ENCODE measurements at places on chromosomes 5 and 9.

GRCh38 chr5:9622971-9623421 lies 7.2 kb downstream of the TAS2R1 start:
- DNase-seq = no peak

DNA sequence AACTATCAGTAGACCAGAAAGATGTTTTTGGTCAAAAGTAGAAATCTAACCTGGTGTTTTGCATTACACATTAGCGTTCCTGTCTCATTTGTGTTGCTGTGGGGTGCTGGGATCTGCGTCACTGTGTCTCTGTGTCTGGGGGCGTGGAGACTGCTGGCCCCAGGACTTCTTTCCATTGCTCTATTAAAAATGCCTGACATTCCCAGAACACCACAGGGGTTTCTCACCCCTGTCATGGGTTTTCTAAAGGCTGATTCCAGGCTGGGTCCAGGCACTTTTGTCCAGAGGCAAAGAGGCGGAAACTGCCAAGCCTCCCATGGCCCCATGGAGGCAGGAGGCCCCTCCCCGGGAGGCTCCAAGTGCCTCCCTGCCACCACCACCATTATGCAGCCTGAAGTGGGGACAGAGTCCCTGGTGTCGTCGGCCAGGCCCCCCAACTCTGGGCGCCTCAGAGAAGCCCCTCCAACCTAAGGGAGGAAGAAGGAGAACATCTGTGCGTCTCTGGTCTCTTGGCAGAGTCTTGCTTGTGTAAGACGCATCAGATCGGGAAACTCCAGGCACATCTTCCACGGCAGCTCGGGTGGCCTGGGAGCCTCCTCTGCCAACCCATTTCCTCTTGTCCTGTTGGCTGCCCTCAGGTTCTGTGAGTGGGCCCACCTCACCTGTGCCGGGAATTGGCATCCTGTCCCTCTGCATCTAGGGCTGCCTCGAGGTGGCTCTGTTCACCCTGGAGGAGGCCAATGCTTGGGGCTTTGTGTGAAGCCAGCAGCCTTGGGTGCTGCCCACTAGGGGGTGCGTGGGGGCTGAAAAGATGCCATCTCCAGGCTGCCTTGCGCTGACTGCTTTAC lies 13.8 kb upstream of the PLEKHG4B start:
- peak; percentile 56 for DNase-seq

DNA sequence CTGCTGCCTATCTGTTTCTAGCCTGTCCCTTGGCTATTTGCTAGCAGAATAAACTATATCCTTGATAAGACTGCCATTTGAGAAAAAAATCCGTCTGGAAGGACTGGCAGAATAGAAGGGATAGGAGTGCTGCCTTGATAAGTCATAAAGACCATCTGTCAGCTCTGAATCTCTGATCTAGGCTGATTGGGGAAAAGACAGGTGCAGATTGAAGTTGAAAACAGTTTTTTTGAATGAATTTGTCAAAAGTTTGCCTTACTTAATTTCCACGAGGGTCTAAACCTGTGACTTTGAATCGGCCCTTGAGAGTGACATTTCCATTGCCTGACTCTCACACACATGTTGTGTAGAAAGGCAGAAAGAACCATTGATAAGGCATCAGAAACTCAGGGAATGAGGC lies 218.6 kb downstream of the MAN2A1 start:
- DNase-seq = no peak

DNA sequence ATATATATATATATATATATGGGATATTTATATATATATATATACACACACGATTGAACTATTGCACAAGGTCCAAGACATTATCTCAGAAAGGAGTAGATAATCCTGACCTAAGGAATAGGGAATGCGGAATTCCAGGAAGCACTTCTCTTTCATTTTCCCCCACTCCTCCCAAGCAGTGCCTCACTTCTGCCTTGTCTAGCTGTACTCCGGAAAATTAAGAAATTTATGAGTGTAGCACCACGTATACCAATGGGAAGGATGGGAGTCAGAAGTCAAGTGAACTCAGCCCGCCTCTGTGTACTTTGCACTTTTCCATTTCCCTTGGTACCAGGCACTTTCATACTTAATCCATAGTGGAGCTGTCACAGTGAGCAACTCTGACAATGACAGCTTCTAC lies 10.9 kb downstream of the SLC36A1 start:
- DNase-seq = no peak

- DNase-seq = no peak
Measured at GRCh38 chr5:66861402-66861801, 265.2 kb downstream of the MAST4 start.

GRCh38 chr9:110830495-110830894 lies 161.9 kb downstream of the MUSK start:
- no peak for DNase-seq

GRCh38 chr5:133565993-133566392 lies 46.3 kb downstream of the FSTL4 start:
- no peak for DNase-seq

- DNase-seq = peak; percentile 45
Measured at GRCh38 chr5:136424835-136425584, 59.7 kb upstream of the TRPC7 start.

DNA sequence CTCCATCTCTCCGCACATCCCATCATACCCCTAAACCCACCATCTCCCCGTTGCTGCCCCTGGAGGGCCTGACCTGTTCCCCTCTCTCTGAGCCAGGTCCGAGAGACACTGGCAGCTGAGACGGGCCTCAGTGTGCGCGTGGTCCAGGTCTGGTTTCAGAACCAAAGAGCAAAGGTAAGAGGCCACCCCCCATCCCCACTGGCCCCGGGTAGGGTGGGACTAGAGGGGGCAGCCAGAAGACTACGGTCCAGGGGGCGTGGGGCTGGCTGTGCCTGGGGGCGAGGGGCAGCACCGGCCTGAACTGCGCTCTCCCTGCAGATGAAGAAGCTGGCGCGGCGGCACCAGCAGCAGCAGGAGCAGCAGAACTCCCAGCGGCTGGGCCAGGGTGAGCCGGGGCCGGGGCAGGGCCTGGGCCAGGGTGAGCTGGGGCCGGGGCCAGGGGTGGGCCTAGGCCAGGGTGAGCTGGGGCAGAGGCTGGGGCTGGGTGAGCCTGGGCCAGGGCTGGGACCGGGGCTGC lies 79.8 kb downstream of the LMX1B start:
- no peak for DNase-seq

GRCh38 chr5:81545911-81546310 lies 152.0 kb upstream of the ACOT12 start:
- no peak for DNase-seq

GRCh38 chr9:76741524-76741923 lies 22.7 kb upstream of the PCA3 start:
- DNase-seq = no peak

DNA sequence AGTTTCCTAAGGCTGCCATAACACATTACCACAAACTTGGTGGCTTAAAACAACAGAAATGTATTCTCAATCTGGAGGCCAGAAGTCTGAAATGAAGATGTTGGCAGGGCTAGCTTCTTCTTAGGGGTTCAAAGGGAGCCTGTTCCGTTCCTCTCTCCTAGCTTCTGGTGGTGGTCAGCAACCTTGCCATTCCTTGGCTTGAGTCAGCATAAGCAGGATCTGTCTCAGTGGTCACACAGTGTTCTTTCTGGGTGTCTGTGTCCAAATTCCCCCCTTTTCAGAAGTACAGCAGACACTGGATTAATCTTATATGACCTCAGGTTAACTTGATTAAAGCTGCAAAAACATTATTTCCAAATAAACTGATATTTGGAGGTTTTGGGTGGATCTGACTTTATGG lies 2.1 kb upstream of the OSMR start:
- DNase-seq = no peak

DNA sequence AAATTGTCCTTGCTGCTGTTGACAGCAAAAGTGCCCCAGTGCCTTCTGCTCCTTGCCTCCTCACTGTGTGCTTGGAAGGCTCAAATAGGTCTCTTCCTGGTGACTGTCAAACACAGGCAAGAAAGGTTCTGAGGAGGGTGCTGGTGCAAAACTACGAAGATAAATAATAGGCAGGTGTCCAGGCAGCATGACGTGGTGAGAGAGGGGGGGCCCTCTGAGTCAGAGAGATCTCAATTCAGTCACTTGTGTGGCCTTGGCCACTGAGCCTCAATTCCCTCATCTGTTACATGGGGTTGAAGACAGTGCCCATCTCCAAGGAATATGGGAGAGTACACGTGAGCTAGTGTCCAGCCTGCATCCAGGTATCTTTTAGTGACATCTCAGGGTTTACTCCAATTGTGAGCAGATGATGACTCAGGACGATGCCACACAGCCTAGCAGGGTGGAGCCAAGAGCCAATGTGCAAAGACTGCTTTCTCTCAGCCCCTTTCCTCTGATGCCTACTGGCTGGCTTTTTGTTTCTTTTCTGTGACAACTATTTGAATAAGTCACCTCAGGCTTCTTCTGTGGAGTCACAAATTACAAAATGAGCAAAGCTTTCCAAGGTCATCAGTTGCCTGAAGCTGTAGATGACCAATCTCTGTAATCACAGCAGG lies 29.7 kb upstream of the SMIM32 start:
- DNase-seq = no peak

DNA sequence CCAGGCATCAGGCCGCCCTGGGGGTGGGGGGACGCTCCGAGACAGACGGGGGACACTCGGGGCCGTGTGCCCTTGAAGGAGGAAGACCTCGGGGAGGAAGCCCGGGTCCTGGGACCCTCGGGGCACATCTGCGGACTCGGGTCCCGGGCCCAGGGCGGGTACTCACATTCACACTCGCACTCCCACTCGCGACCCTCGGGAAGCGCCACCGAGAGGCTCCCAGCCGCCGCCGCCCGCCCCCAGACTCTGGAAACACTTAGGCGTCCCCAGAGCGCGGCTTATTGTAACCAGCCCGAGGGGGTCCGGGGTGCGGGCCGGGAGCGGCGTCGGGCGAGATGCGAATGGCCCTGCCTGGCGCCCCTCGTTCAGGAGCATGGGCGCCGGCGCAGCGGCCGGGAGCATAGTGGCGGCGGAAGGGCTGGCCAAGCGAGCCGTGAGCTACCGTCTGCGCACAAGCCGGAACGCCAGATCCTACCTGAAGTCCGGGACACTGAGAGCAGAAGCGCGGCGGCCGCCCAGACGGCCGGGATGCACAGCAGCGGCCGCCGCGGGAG lies 559 bp downstream of the ROR2 start:
- DNase-seq = no peak

DNA sequence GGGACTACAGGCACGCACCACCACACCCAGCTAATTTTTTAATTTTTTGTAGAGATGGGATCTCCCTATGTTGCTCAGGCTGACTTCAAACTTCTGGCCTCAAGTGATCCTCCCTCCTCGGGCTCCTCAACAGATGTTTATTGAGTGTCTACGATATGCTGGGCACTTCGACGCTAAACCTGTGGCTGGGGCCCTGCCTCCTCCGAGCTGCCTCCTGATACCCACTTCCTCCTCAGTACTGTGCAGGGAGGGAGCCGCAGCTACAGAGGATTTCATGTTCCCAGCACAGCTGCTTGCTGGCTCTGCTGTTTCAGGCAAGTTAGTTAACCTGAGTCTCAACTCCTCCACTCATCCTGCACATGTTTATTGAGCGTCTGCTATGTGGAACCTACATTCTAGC lies 9.6 kb downstream of the AIF1L start:
- no peak for DNase-seq

- no peak for DNase-seq
Measured at GRCh38 chr5:59583151-59583809, 310.2 kb downstream of the PDE4D start.

DNA sequence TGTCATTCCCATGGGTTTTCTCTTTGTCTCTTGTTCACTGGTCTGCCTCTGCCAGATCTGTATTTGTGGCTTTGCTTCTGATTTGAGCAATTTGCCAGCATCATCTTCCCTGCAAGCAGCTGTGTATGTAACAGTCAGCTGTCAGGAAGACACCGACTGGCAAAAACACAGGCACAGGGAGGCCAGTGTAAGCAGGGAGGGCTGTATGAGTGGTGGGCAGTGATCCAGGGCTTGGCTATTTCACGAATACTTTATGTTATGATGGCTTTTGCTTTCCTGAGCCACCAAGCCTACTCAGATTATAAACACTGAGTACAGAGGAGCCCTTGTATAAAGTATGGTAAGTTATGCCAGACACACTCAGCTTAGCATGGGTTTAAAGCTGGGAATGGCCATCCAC lies 11.6 kb downstream of the BNIP1 start:
- DNase-seq = no peak

DNA sequence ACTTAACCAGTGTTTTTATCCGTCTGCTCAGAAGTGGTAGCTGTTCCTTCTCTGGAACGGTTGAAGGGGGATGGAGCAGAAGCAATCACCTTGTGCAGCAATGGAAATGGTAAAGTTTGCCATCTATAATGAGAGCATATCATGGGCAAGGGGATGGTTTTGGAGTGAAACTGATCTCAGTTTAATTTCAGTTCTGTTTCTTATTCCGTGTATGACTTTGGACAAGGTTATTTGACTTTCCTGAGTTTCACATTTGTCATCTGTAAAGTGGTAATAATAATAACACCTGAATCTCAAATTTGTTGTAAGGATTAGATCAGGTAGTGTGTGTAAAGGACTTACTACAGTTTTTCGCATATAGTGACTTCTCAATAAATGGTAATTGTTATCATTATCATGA lies 106.1 kb downstream of the PCSK1 start:
- no peak for DNase-seq

DNA sequence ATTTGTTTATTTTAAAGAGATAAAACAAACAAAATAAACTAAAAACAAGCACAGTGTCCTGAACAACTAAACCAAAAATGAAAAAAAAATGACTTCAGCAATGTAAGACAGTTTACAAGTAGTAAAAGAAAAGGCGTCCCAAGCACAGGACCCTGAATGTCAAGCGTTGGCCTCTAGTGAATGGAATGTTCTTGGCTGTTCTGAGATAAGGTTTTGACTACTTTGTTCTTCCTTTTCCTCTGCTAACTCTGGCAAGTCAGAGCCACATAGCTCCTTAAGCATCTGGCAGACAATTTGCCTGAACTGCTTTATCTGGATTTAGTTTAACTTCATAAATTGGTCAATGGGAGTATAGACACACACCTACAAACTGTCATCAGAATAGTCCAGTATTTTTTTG lies 655.2 kb downstream of the ANXA1 start:
- DNase-seq = no peak

DNA sequence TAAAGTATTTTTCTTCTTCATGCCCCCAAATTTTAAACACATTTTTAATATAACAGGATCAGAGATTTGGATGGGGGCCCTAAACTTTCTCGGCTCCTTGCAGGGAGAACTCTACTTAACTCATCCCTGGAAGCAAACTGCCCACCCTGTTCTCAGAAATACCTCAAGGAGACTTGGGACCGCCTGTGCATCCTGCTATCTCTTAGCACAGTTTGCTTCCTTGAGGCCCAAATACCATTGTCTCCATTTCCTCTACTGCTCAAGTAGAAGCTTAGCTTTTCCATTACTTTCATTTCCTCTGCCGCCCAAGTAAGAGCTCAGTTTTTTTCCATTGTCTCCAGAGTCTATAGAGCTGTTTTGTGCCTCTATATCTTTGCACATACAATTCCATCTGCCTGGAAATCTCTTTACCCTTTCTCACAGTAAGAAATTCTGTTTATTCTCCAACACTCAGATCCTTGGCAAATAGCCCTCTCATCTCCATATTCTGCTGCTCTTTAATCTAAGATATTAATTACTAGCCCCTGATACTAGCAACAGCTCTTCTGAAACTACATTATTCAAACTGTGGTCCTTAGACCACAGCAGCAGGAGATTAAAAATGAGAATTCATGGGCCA lies 137.8 kb downstream of the CEMIP2 start:
- DNase-seq = no peak

GRCh38 chr9:23278561-23278960 lies 547.5 kb downstream of the ELAVL2 start:
- no peak for DNase-seq

All from NCI-H510A (cell line).